Mesothelial cell of epicardium (in vitro differentiated cells): ENCODE measurements at places on chromosomes 3 and 15. TPM values are rescaled to one million over a fixed set of nuclear protein-coding genes. Genes with fewer than 3 reads are reported as not detected.
A peak's percentile ranks its signal among the peaks of the same experiment; 100 is the strongest.

CACNA2D2 gene
- 9.9 to 10.8 TPM (median 9.9 TPM) in 3 replicates for total RNA-seq

PIK3CA gene
- total RNA-seq = 20.4 to 23.0 TPM (median 22.4 TPM) in 3 replicates

CCDC39 gene
- total RNA-seq = not detected in 3 replicates

PRICKLE2 gene
- total RNA-seq = 41.3 to 46.2 TPM (median 43.2 TPM) in 3 replicates

C3orf85 gene
- total RNA-seq = not detected in 3 replicates

NLGN1 gene
- total RNA-seq = 3.1 to 4.2 TPM (median 3.7 TPM) in 3 replicates

ZNF660 gene
- total RNA-seq = 17.1 to 20.1 TPM (median 18.7 TPM) in 3 replicates

DNA sequence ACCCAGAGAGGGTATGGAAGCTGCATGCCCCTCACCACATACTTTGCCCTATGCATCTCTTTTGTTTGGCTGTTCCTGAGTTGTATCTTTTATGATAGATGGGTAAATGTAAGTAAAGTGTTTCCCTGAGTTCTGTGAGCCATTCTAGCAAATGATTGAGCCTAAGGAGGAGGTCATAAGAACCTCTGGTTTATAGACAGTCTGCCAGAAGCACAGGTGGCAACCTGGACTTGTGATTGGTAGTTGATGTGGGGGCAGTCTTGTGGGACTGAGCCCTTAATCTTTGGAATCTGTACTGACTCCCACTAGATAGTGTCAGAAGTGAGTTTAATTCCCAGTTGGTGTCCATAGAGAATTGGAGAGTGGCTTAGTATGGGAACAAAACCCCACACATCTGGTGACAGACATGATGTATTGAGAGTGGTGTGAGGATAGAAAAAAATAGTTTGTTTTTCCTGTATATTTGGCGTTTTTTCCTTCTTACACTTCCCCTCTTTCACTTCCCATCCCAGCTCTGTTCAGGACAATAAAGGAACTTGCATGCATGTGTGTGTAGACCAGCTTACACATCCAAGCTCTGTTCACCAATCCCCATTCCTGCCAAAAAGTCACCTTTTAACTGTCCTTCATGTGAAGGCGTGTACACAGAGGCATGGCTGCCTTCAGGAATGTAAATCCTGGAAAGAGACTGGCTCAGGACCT lies 38.1 kb upstream of the SPPL2A start:
- H3K4me3 ChIP-seq = no peak overlapping the region
- no peak overlapping the region for H3K27ac ChIP-seq

DNA sequence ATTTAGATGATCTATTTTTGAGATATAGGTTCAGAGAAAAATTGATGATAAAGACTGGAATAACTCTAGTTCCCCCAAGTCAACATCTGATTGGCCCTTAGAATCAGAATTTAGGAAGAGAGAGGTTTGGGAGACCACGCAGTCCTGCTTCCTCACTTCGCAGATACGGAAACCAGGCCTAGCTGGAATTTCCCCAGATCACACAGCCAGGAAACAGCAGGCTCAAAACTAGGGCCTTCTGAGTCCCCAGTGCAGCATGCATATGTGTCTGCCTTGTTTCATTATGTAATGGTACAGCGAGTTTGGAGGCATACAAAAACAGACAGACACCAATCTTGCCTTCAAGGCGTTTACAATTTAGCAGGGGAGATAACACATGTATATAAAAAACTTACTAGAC lies 177.1 kb upstream of the ICE2 start:
- no peaks in the 10 kb centered on the region for H3K36me3 ChIP-seq
- no peak overlapping the region for H3K27ac ChIP-seq
- no peaks in the 10 kb centered on the region for H3K27me3 ChIP-seq

DNA sequence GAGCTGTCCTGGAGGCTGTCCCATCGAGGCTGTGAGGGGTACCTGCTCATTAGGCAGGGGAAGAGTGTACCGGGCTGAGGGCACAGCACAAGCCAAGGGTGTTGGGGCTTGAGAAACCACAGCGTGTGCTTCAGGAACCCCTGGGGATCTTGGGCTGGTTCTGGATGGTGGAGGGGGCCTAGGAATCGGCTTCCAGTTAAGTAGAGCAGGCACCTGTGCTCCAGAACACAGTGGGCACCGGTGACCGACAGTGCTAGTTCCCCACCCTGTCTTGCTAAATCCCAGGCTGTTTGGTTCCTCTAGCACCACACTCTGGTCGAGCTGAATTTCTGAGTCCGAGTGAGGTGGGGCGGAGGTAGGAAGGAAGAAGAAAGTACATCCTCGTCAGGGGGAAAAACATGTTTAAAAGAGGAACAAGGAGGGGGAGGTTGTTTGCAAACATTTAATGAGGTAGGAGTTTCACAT lies 29.1 kb downstream of the SLC6A6 start:
- no peaks in the 10 kb centered on the region for H3K36me3 ChIP-seq
- peak overlapping the region; percentile 80 for H3K27ac ChIP-seq
- H3K27me3 ChIP-seq = no peaks in the 10 kb centered on the region
- no peak for DNase-seq
- H3K4me1 ChIP-seq = peaks cover 21% of the 10 kb centered on the region

DNA sequence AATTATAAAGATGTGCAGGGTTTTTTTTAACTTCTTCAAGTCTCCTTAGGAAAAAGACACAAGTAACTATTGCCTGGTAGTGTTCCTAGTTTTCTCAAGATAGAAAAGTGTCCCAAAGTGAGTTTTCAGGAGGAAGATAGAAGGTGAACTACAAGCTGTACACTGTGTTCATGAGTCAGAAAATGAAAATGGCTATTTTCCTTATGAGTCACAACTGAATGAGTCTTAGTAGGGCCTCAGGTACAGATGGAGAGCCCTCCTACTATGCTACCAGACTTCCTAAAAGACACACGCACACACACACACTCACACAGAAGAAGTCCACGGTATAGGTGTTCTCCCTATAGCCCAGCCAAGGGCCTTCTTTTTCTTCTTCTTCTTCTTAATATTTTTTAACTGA lies 3.1 kb downstream of the MYO1E start:
- no peak for DNase-seq
- H3K36me3 ChIP-seq = no peaks in the 10 kb centered on the region
- no peak overlapping the region for H3K4me3 ChIP-seq
- no peak overlapping the region for H3K27ac ChIP-seq
- H3K4me1 ChIP-seq = peaks cover 21% of the 10 kb centered on the region
- peaks cover 12% of the 10 kb centered on the region for H3K27me3 ChIP-seq

GRCh38 chr3:60983906-60984305 lies 267.3 kb downstream of the FHIT start:
- H3K4me1 ChIP-seq = peaks cover 21% of the 10 kb centered on the region
- H3K27ac ChIP-seq = no peak overlapping the region
- peaks cover 13% of the 10 kb centered on the region for H3K36me3 ChIP-seq
- no peaks in the 10 kb centered on the region for H3K27me3 ChIP-seq
- H3K4me3 ChIP-seq = no peak overlapping the region
- DNase-seq = no peak

DNA sequence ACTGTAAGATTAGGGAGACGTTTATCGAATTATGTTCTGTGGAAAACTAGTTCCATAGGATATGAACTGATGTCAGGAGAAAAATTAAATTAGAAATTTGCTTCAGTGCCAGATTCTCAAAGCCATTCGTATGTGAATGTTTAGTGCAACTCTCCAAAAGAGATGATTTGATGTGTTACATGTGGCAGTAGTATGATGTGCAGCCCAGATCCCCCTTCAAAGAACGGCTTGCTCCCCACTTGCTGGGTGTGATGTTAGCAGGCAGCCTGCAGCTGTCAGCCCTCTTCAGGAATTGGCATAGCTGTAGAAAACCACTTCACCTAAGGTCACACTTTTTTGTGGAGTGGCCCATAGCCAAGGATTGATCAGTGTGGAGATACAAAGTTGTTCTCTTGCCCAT lies 127.0 kb upstream of the CCDC54 start:
- DNase-seq = no peak
- no peak overlapping the region for H3K4me3 ChIP-seq
- H3K36me3 ChIP-seq = peaks cover 36% of the 10 kb centered on the region
- no peak overlapping the region for H3K27ac ChIP-seq

- H3K27ac ChIP-seq = no peak overlapping the region
- H3K36me3 ChIP-seq = peaks cover 29% of the 10 kb centered on the region
- H3K4me3 ChIP-seq = no peak overlapping the region
These were observed 53.4 kb upstream of the NEK10 start for GRCh38 chr3:27422617-27423016.

DNA sequence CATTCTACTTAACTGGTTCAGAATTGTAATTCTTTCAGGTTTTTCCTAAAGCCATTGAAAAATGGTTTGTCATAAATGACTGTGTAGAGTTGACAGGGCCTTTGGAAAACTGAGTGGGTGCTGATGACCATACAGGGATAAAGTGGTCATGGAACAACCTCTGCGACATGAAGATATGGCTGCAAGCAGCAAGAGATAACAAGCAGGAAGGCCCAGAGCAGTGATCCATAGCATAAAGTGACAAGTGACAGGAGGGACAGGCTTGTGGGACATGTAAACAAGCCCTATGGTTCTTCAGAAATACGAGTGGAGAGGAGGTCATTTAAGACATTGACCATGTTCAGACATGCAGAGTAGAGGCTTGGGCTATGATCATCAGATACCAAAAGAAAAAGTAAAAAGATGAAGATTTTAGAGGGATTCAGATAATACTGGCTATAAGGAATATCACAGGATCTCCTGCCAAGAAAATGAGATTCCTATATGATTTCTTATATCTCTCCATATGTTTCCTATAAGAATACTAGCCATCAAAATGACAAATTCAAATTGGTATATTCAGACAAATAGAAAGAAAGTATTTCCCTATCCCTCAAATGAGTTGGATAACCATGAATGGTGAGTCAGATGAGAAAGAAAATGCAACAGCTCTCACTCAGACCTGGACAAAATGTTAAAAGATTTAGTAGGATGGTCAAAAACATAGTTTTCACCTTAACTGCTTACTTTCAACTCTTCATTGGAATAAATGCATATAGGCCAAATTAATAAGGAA lies 827.6 kb upstream of the CFAP20DC start:
- no peak overlapping the region for H3K27ac ChIP-seq
- H3K27me3 ChIP-seq = peaks cover 47% of the 10 kb centered on the region
- peaks cover 47% of the 10 kb centered on the region for H3K4me1 ChIP-seq
- H3K4me3 ChIP-seq = no peak overlapping the region
- no peaks in the 10 kb centered on the region for H3K36me3 ChIP-seq

GRCh38 chr3:63405882-63406281 lies 127.8 kb downstream of the SYNPR start:
- no peak for DNase-seq
- peaks cover 34% of the 10 kb centered on the region for H3K27me3 ChIP-seq
- no peak overlapping the region for H3K4me3 ChIP-seq
- no peaks in the 10 kb centered on the region for H3K4me1 ChIP-seq

GRCh38 chr3:138578961-138579574 lies 15.0 kb downstream of the CEP70 start:
- peaks cover 60% of the 10 kb centered on the region for H3K36me3 ChIP-seq
- no peak overlapping the region for H3K27ac ChIP-seq
- H3K4me1 ChIP-seq = no peaks in the 10 kb centered on the region
- no peak overlapping the region for H3K4me3 ChIP-seq

DNA sequence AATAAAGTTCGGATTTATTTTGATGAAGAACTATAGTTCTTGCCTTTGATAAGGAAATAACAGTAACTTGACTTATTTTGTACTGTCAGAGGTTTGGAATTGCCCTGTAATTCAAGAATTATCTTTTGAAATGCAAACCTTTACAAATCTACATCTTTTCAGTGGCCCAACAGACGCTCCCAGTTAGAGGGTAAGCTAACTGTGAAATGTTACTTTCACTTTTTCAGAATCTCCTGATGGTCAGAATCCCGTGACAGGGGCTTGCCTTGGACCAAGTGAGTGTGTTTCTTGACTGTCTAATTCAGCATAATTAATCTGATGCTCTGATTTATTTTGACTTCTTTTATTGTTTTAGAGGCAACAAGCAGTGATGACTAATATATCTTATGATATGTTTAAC lies 262.5 kb downstream of the PLOD2 start:
- no peaks in the 10 kb centered on the region for H3K27me3 ChIP-seq
- H3K36me3 ChIP-seq = no peaks in the 10 kb centered on the region

DNA sequence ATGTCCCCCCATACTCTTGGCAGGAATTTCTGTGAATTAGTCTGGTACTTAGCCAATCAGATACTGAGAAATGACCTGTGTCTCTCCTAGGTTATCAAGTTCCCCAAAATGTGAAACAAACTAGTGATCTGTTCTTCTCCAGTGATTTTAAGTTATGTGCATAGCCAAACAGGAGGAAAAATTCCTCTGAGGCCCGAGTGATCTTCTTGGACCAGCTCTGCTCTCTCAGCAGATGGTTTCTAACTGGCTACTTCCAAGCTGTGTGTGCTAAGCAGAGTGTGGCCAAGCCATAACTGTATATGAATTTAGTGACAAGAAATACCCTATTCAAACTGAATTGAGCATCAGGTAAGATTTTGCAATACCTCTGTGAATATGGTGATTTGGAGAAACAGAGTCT lies 89.5 kb downstream of the GREM1 start:
- H3K27ac ChIP-seq = no peak overlapping the region
- DNase-seq = no peak
- no peak overlapping the region for H3K4me3 ChIP-seq
- peaks cover 11% of the 10 kb centered on the region for H3K4me1 ChIP-seq
- peaks cover 4% of the 10 kb centered on the region for H3K36me3 ChIP-seq

DNA sequence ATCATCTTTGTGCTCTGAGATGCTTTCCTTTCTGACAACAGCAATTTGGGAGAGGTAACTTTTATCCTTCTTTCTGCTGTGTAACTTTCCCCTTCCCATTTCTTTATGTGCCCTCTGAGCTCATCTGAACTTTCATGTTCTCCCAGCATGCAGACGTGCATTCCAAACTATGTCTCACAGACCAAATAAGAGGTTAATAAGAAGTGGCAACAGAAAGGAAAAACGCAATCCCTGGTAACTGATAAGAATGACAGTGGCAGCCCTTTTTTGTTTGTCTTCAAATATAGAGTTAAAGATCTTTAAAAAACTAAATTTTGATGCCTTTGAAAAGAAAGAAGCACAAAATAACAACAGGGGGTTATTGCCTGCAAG lies 533.4 kb downstream of the FOXP1 start:
- H3K36me3 ChIP-seq = peaks cover 21% of the 10 kb centered on the region
- H3K4me3 ChIP-seq = no peak overlapping the region
- DNase-seq = no peak
- H3K4me1 ChIP-seq = peaks cover 92% of the 10 kb centered on the region
- H3K27me3 ChIP-seq = no peaks in the 10 kb centered on the region
- H3K27ac ChIP-seq = peak overlapping the region; percentile 75

GRCh38 chr3:11624161-11624560 lies 19.6 kb downstream of the VGLL4 start:
- peaks cover 7% of the 10 kb centered on the region for H3K36me3 ChIP-seq
- peaks cover 60% of the 10 kb centered on the region for H3K4me1 ChIP-seq
- H3K27me3 ChIP-seq = no peaks in the 10 kb centered on the region

GRCh38 chr3:185983495-185984141 lies 45.8 kb upstream of the TRA2B start:
- H3K4me1 ChIP-seq = no peaks in the 10 kb centered on the region
- peak; percentile 45 for DNase-seq
- H3K4me3 ChIP-seq = peak overlapping the region; percentile 36
- H3K36me3 ChIP-seq = no peaks in the 10 kb centered on the region
- peaks cover 29% of the 10 kb centered on the region for H3K27me3 ChIP-seq
- no peak overlapping the region for H3K27ac ChIP-seq

GRCh38 chr3:112304611-112305010 lies 10.6 kb upstream of the SLC9C1 start:
- no peak overlapping the region for H3K4me3 ChIP-seq
- no peak overlapping the region for H3K27ac ChIP-seq
- DNase-seq = no peak
- H3K36me3 ChIP-seq = no peaks in the 10 kb centered on the region

- H3K36me3 ChIP-seq = no peaks in the 10 kb centered on the region
- peaks cover 30% of the 10 kb centered on the region for H3K4me1 ChIP-seq
- H3K4me3 ChIP-seq = no peak overlapping the region
- H3K27ac ChIP-seq = no peak overlapping the region
- DNase-seq = no peak
These were observed 104.2 kb downstream of the AGBL1 start for GRCh38 chr15:86183596-86184491.
